ENCODE measurements at places on chromosomes 11 and 22. TPM values are rescaled to one million over a fixed set of nuclear protein-coding genes. Genes with fewer than 3 reads are reported as not detected.

MMP7 gene
- 13.8 TPM for total RNA-seq

TSPAN32 gene
- 6.2 TPM for total RNA-seq

NOX4 gene
- total RNA-seq = 3.3 TPM

PRR5L gene
- total RNA-seq = 27.0 TPM

RIMBP3C gene
- 0.17 TPM for total RNA-seq

MUC6 gene
- total RNA-seq = not detected

PHOX2A gene
- not detected for total RNA-seq
